ENCODE measurements at places on chromosomes 7 and 10. TPM values are rescaled to one million over a fixed set of nuclear protein-coding genes. Genes with fewer than 3 reads are reported as not detected.

Gene PNLIPRP2
- not detected for total RNA-seq

Gene ITGA8
- not detected for total RNA-seq

Gene NPC1L1
- total RNA-seq = not detected

DNA sequence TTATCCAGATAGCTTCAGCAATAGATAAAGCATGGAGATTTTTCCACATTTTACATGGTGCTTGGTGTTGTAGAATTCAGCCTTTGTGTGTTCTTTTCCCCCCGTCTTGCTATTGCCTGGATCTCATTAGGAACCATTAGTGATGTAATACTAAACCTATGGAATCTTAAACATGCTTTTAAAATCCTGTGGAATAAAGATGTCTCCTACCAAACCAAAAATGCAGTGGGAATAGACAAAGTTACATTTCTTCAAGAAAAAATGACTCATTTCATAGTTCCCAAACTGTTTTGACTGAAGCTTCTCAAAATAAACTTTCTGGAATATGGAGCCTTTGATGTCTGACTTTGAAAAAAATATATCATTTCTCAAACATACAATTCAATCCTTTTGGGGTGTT is 44.0 kb downstream of the CALD1 start:
- no peak for DNase-seq

GRCh38 chr10:15548331-15548730 is 171.4 kb downstream of the ITGA8 start:
- DNase-seq = no peak

- no peak for DNase-seq
Measured at GRCh38 chr10:116429288-116429977, 1.8 kb downstream of the PNLIPRP3 start.

DNA sequence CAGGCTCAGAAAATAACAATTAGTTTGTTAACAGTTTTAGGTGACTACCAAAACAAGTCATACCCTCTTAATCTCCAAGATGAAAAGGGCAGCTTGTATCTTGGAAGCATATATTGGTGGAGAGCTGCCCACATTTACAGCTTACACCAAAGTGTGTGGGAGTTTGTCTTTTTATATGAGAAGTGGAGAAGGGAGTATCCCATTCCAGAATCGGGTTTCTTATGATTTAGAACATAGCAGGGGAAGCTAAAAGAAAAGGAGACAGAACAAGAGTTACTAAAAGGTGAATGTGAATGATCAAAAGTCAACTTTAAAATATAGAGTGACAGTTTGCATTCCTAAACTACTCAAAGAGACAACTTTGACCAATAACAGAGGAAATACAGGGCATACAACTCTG is 338.6 kb upstream of the VWC2 start:
- DNase-seq = no peak

DNA sequence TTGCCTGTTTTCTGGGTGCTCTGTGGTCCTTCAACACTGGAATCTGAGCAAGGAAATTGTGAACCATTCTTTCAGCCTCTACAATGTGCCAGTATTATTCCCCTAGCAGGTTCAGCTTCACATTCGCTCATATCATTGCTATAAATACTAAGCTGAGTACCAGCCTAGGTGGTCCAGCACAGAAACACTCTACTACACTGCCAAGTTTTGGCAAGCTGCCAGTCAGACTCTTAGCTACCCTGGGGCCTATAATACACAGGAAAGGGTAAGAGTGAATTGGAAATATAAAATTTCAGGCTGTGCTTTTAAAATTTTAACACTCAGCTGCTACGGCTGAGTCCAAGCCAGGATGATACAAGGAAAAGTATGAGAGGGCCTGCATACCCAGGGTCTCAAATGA is 49.9 kb upstream of the PPP1R3A start:
- no peak for DNase-seq

DNA sequence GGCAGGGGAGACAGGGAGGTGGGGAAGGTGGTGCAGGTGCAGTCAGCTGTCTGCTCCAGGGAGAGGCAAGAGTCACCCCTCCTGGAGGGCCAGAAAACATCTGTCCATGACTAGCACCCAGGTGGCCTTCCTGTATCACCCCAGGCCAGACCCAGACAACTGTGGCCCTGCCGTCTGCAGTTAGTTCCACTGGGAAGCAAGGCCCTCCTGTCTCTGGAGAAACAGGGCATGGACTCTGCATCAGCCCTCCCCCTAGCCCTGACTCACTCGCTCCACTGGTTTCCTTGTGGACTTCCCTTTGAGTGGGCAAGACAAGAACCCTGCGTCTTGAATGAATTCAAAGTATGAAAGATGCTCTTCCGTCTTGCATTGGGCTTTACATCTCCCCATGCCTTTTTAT is 12.6 kb downstream of the TBATA start:
- no peak for DNase-seq

GRCh38 chr10:117496616-117497028 is 45.9 kb upstream of the EMX2 start:
- peak; percentile 83 for DNase-seq

Gene FAM13C
- total RNA-seq = 2.8 TPM

DNA sequence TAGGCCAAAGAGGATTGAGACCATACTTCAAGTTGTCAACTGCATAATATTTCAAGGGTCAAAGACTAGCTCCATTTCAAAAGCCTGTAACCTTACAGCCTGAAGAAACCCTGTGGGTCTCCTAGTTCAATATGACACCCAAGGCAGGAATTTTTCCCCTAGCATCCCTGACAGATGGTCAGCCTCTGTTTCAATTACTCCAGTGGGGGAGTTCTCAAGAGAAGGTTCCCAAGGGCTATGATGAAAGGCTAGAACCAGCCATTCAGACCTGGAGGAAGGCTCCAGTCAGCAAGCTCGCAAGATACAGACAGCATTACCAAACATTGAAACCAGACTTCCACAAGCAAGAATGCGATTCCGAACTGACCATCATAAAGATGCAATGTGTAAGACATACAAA is 1.6 kb downstream of the HTR7 start:
- peak; percentile 55 for DNase-seq

DNA sequence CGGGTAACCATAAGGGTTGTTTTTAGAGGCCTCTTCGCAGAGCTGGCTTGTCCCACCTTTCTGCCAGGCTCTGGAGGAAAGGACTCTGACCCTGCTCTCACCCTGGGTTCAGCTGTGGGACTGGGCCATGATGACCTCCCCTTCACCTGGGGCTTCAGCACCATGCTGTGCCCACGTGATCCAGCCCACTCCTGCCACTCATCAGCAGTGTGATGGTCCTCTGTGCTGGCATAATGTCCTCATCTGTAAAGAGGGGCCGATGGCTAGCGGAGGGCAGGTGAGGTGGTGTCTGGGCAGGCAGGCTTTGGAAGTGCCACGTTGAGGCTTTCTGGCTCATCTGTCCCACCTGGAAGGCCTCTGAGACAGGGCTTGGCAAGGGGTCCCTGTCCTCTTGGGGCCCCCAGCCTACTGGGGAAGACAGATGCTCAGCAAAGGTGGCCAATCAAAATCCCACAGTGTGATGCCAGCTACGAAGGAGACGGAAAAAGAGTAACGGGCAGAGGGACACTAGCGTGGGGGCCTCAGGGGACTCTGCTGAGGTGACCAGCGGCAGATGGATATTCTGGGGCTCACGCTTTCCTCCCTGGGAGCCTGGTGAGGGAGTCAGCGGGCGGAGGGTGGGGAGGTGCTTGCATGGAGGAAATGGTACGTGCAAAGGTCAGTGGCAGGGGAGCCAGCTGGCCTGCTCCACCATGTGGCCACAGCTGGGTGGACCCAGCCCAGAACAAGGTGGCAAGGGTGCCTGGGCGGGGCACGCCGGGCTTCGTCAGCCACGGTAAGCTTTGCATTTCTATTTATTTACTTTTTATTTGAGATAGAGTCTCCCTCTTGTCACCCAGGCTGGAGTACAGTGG is 5.4 kb downstream of the LRWD1 start:
- DNase-seq = no peak

Gene TMEM225B
- total RNA-seq = not detected

Gene LEP
- not detected for total RNA-seq

Gene OPALIN
- total RNA-seq = not detected

- DNase-seq = no peak
Measured at GRCh38 chr7:146022776-146023175, 93.8 kb upstream of the CNTNAP2 start.

DNA sequence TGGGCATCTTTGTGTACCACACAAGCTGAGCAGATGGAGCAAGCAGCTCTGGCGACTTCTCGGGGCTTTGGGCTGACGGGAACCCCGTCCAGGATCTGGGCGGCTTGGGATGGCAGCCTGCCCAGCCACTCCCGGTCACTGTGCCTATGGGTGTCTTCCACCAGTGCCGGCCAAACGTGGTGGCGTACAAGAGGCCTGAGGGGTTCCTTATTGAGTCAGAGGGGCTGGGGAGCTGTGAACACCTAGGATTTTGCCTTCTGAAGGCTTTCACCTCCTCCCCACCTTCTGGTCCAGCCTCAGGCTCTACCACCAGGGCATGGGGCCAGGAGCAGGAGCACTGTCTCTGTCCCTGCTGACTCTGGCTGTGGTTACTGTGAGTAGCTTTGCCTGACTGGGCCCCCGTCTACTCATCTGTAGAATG is 71.8 kb upstream of the PPIF start:
- DNase-seq = no peak

DNA sequence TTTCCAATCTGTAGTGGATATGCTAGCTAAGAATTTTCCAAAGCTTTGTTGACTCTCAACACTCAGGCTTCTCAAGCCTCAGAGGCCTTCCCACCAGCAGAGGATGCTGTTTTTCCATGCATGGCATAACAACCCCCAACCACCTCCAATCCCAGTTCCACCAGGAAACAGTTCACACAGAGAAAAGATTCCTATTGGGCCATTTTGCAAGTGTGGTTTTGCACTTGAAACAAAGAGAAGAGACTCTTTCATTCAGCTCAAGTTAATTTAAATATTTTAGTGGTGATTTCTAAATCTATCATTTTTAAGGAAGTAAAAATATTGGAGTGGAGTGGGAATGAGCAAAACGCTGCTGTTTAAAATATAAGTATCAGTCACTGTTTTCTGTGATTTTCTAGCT is 105.6 kb upstream of the COL1A2 start:
- peak; percentile 77 for DNase-seq

GRCh38 chr7:25781704-25782103 is 370.3 kb upstream of the NFE2L3 start:
- no peak for DNase-seq

DNA sequence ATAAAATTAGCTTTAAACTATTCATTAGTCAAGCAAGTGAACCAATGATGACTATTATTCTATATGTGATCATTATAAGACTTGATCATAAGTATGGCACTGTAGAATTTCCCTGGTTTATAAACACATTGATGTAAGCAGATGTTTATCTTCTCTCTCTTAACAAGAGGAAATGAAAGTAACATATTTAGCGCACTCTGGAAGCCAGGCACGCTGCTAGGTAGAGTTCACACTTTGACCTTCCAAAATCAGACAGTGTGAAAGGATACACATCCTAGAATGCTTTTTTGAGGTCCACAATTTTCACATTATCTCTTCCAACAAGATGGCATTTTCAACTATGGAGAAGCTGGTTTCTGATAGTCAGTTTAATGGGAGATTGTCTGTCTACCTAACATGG is 529.4 kb upstream of the IGFBP3 start:
- DNase-seq = no peak

DNA sequence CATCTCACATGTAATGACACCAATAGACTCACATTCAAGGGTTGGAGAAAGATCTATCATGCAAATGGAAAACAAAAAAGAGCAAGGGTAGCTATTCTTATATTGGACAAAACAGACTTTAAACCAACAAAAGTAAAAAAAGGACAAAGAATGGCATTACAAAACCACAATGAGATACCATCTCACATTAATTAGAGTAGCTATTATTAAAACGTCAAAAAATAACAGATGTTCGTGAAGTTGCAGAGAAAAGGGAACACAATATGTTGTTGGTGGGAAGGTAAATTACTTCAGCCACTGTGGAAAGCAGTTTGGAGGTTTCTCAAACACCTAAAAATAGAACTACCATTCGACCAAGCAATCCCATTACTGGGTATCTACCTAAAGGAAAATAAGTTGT is 197.0 kb downstream of the SNX13 start:
- DNase-seq = no peak

DNA sequence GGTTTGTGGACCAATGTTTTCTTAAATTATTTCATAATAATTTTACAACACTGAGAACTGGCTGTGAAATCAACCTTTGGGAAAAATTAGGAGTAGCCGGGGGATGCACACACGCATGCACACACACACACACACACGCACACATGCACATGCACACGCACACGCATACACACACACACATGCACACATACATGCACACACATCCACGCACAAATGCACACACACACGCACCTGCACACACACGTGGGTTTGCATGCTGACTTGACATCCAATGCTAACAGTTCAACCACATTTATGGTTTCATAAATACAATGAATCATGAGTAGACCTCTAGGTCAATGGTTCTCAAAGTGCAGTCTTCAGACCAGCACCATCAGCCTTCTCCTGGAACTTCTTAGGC is 354.1 kb downstream of the DPP6 start:
- DNase-seq = no peak

DNA sequence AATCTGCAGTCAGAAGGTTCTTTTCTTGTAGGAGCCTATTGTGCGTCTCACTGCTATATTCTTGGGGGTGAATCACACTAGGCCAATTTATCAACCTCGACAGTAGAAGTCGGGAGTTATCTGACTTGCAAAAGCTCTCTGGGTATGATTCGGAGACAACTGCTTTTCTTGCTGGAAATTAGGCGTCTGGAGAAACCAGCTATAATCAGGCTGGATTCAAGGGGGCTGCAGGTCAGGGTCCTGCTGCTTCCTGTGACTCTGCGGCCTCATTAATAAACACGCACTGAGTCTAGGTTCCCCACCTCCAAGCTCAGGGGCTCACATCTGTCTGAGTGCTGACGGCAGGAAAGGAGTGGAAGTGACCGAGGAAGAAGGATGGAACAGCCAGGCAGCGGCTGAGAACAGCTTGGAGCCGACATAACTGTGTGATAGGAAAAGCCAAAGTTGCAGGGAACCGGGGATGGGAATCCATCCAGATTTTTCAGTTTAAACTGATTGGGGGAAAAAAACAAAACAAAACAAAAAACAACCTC is 184.6 kb downstream of the FANK1 start:
- DNase-seq = peak; percentile 40

Measured in HT1080 (cell line).